T-helper 17 cell (primary cell): ENCODE measurements at places on chromosomes 13 and 19.

- peak overlapping the region; percentile 96 for H3K27ac ChIP-seq
- peaks cover 54% of the 10 kb centered on the region for H3K4me1 ChIP-seq
- DNase-seq, result no peak
- peak overlapping the region; percentile 98 for H3K4me3 ChIP-seq
- peaks cover 5% of the 10 kb centered on the region for H3K36me3 ChIP-seq
- no peaks in the 10 kb centered on the region for H3K27me3 ChIP-seq
Measured at GRCh38 chr19:9857920-9858746, 23.0 kb downstream of the PIN1 start.

DNA sequence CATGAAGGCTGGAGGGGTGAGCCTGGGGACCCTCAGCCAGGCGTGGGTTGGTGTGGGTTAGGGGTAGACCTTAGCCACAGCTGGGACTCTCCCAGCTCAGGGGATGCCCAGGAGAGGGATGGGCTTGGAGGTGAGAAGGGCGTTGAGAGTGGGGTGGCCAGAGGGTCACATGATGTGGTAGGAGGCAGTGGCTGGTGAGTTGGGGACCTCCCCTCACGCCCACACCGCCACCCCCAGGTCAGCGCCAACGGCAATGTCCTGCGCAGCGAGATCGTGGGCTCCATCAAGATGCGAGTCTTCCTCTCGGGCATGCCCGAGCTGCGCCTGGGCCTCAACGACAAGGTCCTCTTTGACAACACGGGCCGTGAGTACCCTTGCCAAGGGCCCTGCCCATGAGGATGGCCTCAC is 28.5 kb downstream of the AP1M1 start:
- H3K4me3 ChIP-seq, result no peak overlapping the region
- no peaks in the 10 kb centered on the region for H3K4me1 ChIP-seq
- H3K36me3 ChIP-seq, result peaks cover 10% of the 10 kb centered on the region

DNA sequence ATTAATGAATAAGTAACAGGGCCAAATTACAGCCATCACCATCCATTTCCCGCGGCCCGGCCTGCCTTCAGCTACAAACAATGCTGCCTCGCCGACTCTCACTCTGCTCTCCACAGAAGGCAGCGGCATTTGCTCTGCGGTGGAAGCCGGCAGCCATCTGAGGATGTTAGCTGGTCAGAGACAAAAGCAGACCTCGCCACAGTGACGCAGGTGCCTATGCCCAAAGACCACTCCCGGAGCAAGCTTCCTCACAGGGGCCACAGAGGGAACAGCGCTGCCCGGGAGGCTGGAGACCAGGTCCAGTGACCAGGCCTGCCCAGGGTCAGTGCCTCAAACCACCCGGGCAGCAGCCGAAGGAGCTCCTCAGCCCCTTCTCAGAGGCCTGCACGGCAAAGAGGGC is 16.4 kb downstream of the PEPD start:
- no peaks in the 10 kb centered on the region for H3K36me3 ChIP-seq
- H3K4me1 ChIP-seq, result peaks cover 14% of the 10 kb centered on the region
- no peaks in the 10 kb centered on the region for H3K27me3 ChIP-seq
- H3K27ac ChIP-seq, result peak overlapping the region; percentile 41

GRCh38 chr19:41303954-41304353 is 6.0 kb upstream of the CCDC97 start:
- H3K36me3 ChIP-seq, result peaks cover 15% of the 10 kb centered on the region
- peaks cover 74% of the 10 kb centered on the region for H3K4me1 ChIP-seq
- H3K27me3 ChIP-seq, result no peaks in the 10 kb centered on the region
- no peak for DNase-seq
- H3K4me3 ChIP-seq, result peak overlapping the region; percentile 100
- peak overlapping the region; percentile 100 for H3K27ac ChIP-seq

- no peaks in the 10 kb centered on the region for H3K27me3 ChIP-seq
- H3K36me3 ChIP-seq, result peaks cover 4% of the 10 kb centered on the region
- peak within 1 kb of the TSS; percentile 98 for H3K4me3 ChIP-seq
- peaks cover 58% of the 10 kb centered on the region for H3K4me1 ChIP-seq
- peak within 1 kb of the TSS; percentile 100 for H3K27ac ChIP-seq
Measured at GRCh38 chr19:35745328-35746086, at the start of the genes PSENEN and U2AF1L4. TSS of gene PSENEN (plus strand) at chr19:35745651. CDS start at chr19:35745931, 280 bp downstream. TSS of gene U2AF1L4 (minus strand) at chr19:35745418. CDS start at chr19:35745391, 27 bp downstream.

DNA sequence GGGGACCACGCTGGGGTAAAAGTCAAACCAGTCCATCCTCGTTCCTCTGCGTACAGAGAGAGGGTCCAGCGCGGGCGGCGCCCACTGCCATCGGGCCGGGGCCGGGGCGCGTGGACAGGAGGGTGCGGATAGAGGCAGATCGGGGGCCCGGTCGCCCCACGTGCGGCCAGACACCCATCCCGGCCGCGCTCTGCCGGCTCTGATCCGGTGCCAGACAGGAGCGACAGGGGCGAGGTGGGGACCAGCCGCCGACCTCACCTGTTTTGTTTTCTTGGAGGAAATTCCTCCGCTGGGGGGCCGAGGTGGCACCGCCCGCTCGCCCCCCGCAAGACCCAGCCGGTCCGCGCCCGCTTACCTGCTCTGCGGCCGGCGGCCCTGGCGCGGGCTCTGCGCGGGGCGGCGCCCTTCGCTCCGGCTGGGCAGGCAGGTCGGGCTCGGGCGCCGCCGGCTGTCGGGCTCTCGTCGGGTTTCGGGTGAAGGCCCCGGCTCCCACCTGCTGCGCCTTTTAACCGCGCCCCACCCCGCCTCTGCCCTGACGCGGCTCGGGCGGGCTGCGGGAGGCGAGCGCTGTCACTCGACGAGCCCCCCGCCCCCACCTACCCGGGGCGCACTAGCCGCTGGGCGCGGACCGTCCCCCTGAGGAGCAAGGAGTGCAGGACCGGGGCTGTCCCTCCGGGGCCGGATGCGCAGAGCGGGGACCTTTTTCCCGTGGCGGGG is at the start of gene GJB6:
Gene GJB6, minus strand, starts transcription at position 481 of the 717 bp plus-strand sequence. CDS start 8,839 bp downstream, outside the sequence.
- peak within 1 kb of the TSS; percentile 88 for H3K4me3 ChIP-seq
- H3K27ac ChIP-seq, result peak within 1 kb of the TSS; percentile 65
- peaks cover 25% of the 10 kb centered on the region for H3K27me3 ChIP-seq
- H3K4me1 ChIP-seq, result peaks cover 10% of the 10 kb centered on the region
- H3K36me3 ChIP-seq, result peaks cover 3% of the 10 kb centered on the region
